ENCODE measurements at places on chromosomes 16 and 17. TPM values are rescaled to one million over a fixed set of nuclear protein-coding genes. Genes with fewer than 3 reads are reported as not detected.

Gene TEKT1
- not detected for total RNA-seq

DNA sequence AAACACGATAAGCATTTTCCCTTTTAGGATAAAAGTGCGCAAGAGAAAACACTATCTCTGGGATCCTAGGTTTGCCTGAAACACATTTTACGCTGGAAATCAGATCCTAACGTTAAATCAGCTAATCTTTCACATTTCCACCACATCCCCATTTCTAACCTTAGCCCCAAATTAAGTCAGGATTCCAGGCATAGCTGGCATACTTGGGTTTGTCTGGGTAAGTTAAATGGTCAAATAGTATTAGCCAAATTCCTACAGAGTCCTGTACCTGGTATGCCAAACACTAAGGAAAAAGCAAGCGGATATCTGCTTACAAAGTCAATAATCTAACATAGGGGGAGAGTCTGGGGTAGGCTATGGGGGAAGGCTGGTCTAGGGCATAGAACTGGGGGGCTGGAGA, 557.4 kb upstream of the ZFHX3 start:
- DNase-seq, result no peak

- no peak for DNase-seq
Measured at GRCh38 chr16:25812215-25812614, 120.5 kb downstream of the HS3ST4 start.

DNA sequence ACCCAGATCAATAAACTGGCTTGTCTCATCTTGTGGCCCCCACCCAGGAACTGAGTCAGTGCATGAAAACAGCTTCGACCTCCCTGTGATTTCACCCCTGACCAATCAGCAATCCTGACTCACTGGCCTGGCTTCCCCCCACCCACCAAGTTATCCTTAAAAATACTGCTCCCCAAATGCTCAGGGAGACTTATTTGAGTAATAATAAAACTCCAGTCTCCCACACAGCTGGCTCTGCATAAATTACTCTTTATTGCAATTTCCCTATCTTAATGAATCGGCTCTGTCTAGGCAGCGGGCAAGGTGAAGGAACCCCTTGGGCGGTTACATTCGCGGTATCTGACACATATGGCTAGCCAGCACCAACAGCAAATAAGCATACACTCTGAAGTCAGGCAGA, 9.8 kb upstream of the RABEP1 start:
- DNase-seq, result no peak

- no peak for DNase-seq
Measured at GRCh38 chr17:77882481-77883212, 75.9 kb upstream of the TNRC6C start.

Gene TRPV2
- total RNA-seq, result 10.4 TPM

Gene SPIRE2
- 1.2 TPM for total RNA-seq

GRCh38 chr16:31382485-31383161, 10.5 kb upstream of the ITGAD start:
- DNase-seq, result no peak

DNA sequence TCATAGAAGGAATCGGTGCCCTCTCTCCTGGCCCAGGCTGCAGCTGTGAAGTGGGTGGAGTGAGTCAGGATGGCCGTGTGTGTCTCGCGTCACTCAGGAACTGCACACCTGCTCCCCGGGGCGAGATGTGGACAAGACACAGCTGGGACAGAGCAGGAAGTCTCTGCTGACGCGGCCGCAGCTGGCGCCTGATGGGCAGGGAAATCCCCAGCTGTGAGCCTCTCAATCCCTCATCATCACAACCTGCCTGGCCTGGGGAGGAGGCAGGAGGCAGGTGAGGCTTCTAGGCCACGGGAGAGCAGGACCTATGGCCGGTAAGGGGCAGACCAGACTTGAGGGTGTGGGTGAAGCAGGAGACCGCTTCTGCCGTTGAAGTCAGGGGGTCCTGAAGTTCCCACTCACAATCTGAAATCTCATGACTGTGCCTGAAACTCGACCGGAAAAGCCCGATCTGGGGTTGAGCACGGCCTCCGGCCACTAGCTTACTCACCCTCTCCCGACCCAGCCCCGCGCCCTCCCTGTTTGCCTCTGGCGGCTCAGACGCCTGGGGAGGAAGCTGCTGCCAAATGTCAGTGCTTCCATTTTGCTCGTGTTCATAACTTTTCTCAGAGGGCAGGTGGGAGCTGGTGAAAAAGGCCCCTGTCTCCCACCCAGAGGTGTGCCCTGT, 1.1 kb upstream of the TRPV3 start:
- no peak for DNase-seq

DNA sequence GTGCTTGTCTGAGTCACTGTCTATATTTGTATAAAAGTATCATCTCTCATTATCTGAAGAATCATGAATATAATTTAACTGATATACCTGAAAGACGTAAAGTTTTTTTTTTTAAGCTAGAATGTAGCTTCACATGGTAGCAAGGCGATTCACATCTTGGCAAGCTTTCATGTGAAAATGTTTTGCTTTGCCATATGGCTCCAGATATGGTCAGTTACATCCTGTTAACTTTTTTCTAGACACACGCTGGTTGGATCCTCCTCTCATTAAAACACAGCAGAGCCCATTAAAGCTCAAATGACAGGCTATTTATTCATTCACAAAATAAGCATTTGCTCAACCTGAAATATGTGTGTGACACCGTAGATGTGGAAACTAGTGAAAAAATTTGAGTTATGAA, 412.8 kb downstream of the KIF2B start:
- no peak for DNase-seq

- no peak for DNase-seq
Measured at GRCh38 chr17:76428511-76428910, 24.4 kb downstream of the UBE2O start.

Gene DOC2A
- total RNA-seq, result 0.49 TPM

DNA sequence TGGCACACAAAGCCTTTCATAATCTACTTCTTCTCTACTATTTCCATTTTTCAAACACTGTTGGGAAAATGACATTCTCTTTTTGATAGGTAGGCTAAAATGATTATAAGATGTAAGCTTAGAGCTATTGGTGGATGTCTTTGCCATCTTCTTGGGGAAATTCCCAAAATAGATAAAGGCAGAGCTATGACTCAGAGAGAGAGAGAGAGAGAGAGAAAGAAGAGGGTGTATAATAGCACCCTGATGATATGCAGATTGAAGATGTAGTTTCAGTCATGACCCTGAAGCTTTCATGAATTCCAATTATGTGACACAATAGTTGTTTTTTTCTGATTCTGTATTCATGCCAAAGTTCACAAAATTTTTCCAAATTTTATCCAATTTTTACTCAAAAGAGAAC, 529.1 kb downstream of the HS3ST4 start:
- DNase-seq, result no peak

GRCh38 chr16:16101585-16101984, 121.7 kb downstream of the ABCC6 start:
- DNase-seq, result no peak

Measured in pulmonary artery endothelial cell (primary cell).